T-helper 2 cell treated with Interferon-gamma antibody and Interleukin-4, amounts not matched to agents 5 μg/mL and 100 μg/mL, for 36 hours (primary cell): ENCODE measurements at places on chromosomes 13 and 19.
A peak's percentile ranks its signal among the peaks of the same experiment; 100 is the strongest.

- no peak for DNase-seq
These were observed 211.1 kb upstream of the TSHZ3 start for GRCh38 chr19:31560086-31561060.

DNA sequence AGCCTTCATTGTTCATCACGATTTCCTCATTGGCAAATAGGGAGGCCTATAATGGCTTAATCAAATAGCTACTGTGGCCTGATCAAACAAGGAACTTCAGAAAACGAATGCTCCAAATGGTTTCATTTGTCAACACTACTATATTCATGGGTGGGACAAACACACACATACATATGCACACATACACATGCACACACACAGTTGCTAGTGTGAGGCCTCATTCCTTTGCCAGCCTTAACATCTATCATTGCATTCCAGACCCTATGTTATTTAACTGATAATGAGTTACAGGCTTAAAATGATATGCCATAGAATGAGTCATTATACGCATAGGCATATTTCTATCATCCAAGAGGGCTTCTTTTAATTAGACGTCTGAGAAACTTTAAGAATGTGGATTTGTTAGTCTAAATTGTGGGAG lies 140.2 kb downstream of the KLF5 start:
- DNase-seq, result no peak

DNA sequence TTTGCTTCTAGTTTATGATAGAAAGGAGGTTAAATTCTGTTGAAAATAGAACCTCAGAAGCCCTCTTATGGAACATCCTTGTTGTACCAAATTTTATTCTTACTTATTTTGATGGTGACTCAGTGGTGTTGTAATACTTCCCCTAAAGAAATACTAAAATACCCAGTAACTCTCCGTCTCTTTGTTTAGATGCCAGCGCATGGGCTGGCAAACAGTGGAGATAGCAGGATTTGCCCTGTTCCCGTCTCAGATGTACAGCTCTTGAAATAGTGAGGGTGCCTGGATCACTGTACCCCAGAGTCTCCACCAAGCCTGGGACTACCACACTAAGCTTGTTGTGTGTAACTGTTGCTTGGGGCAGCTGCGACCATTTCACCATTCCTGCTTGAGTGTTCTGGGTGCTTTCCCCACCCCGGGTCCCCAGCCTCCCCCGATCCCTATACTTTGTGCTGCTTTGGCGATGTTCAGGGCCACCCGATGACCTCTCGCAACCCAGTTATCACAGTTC lies 67.0 kb upstream of the TEX29 start:
- no peak for DNase-seq

DNA sequence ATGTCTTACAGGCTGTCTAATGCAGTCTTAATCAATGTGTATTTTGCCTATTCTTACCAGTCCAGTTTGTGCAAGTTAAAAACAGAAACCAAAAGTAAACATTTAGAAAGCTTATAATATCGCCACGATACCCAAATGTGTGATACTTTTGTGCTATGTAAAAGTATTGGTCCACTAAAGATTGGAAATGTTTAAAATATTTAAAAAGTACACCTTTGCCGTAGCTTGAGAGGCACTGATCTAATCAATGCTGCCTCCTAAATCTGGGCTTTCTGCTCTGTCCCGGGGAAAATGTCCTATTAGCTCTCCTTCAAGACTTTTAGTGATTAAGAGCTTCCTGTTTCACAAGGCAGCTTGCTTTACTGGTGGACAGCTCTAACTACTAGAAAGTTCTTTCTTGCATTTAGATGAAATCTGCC lies 64.7 kb downstream of the DNAJC15 start:
- no peak for DNase-seq

GRCh38 chr19:2026770-2027169 lies 11.3 kb upstream of the BTBD2 start:
- DNase-seq, result no peak

- no peak for DNase-seq
These were observed 172.1 kb downstream of the NUFIP1 start for GRCh38 chr13:44817131-44817671.

DNA sequence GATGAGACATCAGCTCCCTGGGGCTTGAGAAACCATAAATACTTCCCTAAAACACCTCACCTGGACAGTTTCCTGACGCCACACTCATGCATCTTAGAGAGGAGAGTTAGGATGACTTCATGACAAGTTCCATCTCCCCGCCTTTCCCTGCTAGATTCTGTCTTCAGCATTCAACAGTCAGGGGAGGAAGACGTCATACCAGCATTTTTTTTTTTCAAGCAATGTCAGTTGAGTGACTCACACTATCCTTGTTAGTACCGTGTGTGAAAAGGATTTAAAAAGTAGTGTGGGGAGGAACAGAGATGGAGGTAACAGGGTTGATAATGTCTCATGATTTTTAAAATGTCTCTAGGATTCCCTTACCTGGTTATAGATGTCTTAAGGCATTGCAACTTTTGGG lies at the start of gene OR7D2:
TSS of gene OR7D2 (plus strand) at position 79 of the 400 bp plus-strand sequence. CDS start 6,803 bp downstream, outside the sequence.
- DNase-seq, result no peak

GRCh38 chr19:51676566-51677083 lies 16.5 kb upstream of the SPACA6 start:
- DNase-seq, result peak; percentile 56

DNA sequence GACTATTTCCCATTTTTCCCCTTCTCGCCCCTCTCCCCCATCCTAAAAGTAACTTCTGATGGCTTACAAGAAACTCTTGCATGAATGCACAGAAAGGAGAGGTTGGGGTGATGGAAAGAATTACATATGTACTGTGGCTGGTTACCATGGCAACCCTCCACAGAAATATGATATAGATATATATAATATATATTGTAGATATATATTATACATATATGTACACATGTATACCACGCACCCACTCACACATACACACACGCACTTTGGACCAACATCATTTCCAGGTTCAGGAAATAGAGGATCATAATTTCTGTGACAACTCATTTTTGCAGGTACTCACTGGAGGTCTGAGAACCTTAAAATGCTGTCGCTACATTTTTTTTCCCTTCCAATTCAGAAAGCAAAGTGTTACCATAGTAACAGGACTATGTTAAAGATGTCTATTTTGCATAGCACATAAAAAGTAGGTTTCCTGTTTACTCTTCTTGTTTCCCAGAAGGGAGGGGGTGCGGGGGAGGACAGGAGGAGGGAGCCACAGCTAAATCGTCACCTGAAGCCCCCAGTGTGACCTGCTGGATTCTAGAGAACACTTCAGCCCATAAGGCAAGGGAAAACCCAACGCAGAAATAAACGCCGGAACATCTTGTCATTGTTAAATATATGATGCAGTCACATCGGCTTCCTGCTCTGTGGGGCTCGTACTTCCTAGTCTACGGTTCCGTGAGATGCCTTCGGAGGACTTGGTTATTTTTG lies 44.7 kb downstream of the EFNB2 start:
- DNase-seq, result no peak

- no peak for DNase-seq
These were observed 104.8 kb upstream of the UBL3 start for GRCh38 chr13:29955137-29955650.

DNA sequence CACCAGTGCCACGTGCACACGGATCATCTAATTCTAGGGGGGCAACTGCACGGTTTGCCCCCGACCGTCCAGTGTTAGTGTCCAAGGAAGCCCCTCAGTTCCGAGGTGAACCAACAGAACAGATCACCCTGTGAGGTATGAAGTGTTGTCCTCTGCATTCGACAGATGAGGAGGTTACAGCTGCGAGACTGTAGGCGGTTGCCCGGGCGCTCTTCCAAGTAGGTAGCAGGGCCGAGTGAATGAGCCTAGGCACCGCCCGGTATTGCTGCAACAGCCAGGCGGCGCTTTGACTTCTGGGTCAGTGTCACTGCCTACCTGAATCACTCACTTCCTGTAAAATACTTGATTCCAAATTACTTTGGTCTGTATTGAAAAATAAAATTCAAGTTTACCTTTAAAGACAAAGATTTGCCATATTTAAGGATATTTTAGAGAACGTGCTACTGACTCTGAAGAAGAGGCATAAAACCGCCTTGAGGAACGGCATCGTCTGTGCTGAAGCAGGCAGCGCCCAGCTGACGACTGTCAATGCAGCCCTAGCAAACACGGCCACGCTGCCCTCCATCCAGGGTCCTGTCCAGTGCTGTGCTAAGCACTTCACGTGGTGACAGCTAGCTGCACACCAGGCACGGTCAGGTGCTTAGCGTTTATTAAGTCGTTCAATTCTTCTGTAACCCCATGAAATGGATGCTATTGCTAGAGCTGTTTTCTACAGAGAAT lies 19.3 kb upstream of the RASA3 start:
- DNase-seq, result no peak

- no peak for DNase-seq
These were observed 40.1 kb downstream of the SLC7A9 start for GRCh38 chr19:32829345-32829896.

DNA sequence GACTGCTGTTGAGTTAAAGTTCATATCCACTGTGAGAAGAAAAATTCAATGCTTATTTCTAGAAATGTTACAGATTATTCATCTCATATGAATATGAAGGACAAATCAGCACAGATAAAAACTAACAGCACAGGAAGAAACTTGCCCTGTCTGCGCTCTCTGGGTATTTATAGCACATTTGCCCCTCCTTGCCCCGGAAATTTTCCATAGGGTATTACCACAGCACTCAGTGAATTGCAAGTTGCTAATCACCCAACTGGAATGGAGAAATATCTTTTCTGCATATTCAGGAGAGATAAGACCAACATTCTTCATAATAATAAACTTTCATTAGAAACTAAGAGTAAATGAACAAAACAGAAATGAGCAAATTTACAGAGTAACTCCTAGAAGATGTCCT lies 318.0 kb upstream of the KLF12 start:
- DNase-seq, result no peak

DNA sequence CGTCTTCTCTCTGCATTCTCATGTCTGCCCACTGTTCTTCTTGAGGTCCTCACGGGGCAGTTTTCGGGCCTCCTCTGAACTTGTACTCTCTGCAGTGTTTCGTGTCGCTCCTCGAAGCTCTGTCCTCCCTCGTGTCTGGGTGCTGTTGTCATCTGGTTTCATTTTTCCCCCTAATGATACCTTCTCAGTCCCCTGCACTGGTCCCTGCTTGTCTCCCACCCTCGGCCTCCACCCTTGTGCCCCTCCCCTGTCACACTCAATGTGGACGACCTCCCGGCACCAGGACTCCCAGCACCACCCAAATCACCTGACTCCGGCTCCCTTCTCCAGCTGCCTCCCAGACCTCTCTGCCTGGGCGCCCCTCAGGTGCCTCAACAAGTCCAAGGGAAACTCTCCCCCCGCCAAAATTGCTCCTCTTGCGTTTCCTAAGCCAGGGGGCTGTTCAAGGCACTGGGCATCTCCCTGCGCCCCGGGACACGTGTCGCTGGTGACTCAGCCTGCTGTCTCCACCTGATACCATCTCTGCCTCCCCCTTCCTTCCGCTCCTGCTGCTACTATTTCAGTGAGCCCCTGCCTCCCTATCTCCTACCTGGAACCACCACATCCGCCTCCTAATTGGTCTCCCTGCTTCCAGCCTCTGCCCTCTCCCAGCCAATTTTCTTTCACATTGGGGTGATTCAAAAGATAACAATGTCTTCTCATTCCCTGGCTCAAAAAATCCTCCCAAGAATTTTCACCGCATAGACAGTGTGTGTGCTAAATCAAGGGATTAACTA lies 49.5 kb downstream of the RFX2 start:
- peak; percentile 33 for DNase-seq

- DNase-seq, result no peak
These were observed 7.0 kb downstream of the PRSS57 start for GRCh38 chr19:688214-688613.

GRCh38 chr19:34188408-34188807 lies 16.1 kb downstream of the LSM14A start:
- DNase-seq, result no peak

- DNase-seq, result no peak
These were observed 145.4 kb upstream of the MYO16 start for GRCh38 chr13:108483981-108484380.

GRCh38 chr19:16051254-16052025 lies 24.9 kb upstream of the TPM4 start:
- peak; percentile 22 for DNase-seq

DNA sequence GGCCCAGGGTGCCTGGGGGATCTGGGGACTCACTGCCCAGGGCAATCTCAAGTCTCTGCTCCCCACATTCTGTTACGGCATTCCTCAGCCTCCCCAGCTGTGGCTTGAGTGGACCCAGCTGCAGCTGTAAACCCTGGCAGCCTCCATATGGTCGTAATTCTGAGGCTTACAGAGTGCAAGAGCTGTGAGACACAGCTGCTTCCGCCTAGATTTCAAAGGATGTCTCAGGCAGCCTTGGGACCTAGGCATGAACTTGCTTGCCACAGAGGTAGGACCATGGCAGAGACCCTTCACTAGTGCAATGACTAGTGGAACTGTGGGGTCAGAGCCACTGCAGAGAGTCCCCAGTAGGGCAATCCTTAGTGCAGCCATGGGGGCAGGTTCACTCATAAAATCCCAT lies 297.5 kb downstream of the ENOX1 start:
- DNase-seq, result no peak

- no peak for DNase-seq
These were observed 459.2 kb downstream of the FGF14 start for GRCh38 chr13:101942535-101943157.

GRCh38 chr13:80374444-80374843 lies 33.5 kb upstream of the SPRY2 start:
- no peak for DNase-seq

GRCh38 chr13:84865783-84866221 lies 933.4 kb downstream of the SLITRK6 start:
- no peak for DNase-seq

DNA sequence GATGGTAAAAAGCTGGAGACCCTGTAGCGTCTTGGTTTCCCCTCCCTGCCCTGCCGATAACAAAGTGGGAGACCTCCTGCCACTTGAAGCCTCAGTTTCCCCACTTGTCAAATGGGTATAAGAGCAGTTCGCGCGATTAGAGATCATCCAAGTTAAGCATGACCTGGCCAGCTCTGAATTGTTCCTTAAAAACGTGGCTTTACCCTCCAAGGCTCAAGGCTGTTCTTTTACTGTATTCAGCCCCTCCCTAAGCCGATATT lies 421 bp downstream of the TNPO2 start:
- DNase-seq, result no peak

- no peak for DNase-seq
These were observed 459.2 kb downstream of the MYO16 start for GRCh38 chr13:109088624-109088917.

DNA sequence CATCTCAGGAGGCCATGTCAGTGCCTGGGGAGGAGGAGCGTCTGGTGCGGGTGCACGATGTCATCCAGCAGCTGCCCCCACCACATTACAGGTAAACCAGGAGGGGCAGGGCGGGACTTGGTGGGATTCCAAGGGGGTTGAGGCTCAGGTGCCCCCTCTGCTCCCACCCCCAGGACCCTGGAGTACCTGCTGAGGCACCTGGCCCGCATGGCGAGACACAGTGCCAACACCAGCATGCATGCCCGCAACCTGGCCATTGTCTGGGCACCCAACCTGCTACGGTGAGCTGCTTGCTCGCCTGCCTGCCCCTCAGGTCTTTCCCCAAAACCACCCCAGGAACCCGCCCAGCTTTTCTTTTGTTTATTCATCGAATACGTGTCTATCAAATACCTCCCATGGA lies 7.2 kb downstream of the ARHGAP33 start:
- DNase-seq, result no peak
